Astrocyte of the cerebellum (primary cell): ENCODE measurements at places on chromosomes 2 and 18.

DNA sequence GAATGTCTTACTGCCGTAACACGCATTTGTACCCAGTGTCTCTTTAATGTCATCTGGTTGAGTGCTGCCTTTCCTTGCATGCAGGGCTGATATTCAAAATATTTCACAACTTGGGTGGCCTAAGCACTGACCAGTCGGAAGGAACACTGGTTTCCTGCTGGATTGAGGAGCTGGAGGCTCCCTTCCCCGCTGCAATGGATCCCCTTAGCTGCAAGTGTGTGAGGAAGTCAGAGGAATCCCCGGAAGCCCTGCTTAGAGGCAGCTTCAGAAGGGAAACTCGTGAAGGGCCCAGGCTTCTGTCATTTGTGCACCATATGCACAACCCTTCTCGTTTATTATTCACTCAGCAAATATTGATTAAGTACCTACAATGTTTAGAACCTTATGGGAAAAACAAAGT, 33.2 kb upstream of the SP3 start:
- no peak for DNase-seq

- no peak for DNase-seq
These were observed 11.5 kb downstream of the DIPK1C start for GRCh38 chr18:74445585-74445984.

GRCh38 chr2:173830170-173830569, 135.0 kb downstream of the SP3 start:
- DNase-seq, result no peak

DNA sequence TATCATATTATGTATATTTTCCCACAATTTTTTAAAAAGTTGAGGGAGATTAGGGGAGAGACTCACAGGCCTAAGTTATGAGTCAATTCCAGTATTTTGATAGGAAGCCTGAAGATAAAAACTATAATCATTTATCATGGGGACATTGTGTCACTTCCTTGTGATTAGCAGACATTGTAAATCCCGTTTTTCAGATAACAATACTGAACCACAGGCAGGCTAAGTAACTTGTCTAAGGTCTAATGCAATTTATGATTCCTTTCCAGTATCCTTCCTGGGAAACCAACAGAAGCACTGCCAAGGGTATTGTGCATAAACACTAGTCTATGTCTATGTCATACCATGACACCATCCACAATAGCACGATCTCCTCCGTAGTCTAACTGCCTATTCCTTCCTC, 235.2 kb upstream of the PIK3C3 start:
- DNase-seq, result no peak

DNA sequence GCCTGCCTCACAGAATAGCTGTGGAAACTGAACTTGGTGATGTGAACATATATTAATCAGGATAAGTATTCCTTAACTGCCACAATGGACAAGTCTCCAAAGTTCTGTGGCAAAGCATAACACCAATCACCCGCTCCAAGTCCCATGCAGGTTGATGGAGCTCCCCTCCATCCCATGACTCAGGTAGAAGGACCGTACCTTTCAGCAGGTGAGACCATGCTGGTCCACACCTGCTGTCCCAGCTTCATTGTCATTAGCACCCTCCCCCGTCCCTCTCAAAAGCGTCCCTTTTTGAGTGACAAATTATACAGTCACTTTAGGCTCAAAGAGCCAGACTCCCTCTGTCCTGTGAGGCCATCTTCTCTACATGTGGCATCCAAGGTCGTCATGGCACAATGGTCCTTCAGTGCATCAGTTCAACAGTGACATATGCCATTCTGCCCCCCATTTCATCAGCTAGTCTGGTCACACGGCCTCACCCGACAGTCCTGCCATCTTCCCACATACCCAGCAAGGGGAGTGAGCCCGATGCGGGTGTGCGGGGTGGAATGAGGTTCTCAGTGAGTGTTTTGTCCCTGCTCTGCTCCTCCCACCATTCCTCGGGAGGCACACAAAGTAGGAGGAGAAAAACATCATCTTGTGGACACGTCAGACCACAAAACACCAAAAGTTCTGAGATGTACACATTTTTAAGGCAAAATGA, 136.7 kb upstream of the MYCN start:
- no peak for DNase-seq
